NCI-H1048 (cell line): ENCODE measurements at places on chromosomes 2 and 18.

DNA sequence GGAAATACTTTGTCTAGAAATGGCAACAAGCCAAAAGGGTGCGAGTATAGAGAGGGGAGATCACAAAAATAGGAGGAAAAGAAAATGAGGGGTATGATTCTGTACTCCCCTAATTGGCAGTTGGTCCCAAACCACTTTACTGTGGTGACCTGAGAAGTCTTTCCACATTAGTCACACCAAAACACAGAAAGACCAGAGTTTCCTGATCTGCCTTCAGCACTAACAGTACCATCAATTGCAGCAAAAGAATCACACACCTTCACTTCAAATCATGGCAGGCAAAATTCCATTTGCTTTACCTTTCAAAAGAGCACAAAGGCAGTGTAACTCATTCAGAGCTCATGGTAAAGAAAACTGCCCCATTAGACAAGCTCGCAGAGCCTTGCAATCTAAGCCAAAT, 86.8 kb downstream of the ALK start:
- DNase-seq: no peak

GRCh38 chr2:15279201-15279876, 281.8 kb downstream of the NBAS start:
- no peak for DNase-seq

- no peak for DNase-seq
Measured at GRCh38 chr18:75809926-75810255, 382.4 kb upstream of the SMIM21 start.

- no peak for DNase-seq
Measured at GRCh38 chr2:10544252-10544651, 96.1 kb upstream of the ODC1 start.

DNA sequence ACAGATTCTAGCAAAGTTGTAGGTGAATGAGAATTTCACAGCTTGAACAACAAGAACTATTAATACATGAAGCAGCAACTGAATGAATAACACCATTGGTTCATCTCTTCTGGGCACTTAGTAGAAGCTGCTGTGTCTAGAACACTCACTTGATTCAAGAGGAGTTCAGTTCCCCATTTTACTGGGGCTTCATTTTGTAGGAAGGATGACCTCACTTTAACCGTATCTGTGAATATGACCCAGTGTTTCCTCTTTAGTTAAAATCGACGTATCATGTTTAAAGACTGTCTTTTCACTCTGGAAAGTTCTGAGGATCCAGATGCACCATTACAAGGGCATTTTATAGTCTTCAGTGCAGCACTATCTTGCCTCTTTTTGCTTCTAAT, 47.8 kb downstream of the LRRTM1 start:
- DNase-seq: no peak

- no peak for DNase-seq
Measured at GRCh38 chr2:60309336-60309735, 244.1 kb downstream of the BCL11A start.

DNA sequence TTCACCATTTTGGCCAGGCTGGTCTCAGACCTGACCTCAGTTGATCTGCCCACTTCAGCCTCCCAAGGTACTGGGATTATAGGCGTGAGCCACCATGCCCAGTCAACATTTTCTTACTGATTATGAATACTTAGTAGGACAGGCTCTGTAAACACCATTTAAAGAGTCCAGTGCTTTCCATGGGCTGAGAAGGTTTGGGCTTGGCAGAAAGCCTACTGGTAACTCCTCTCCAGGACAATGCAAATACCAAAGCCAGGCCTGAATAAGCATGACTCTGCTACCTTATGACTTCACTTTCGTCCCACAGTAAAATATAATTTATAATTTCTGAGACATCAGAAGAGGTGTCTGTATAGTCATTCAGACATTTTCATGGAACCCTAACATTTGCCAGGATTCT, 60.2 kb upstream of the FAM117B start:
- DNase-seq: no peak

DNA sequence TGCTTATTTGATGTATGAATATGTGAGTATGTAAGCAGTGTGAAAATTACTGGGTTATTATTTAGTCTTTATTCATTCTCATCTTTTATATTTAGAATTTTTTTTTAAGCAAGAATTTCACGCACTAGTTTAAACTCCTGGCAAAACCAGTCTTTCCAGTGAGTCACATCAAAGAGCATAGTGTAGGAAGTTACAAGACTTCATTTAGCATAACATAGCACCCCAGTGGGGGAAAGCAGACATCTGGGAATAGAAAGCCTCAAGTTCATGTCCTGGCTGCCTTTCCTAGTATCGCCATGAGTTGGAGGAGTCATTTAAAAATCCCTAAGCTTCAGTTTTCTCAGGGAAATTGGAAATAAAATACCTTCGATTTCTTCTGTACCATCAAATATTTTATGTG, 408.3 kb downstream of the NUP35 start:
- DNase-seq: no peak

DNA sequence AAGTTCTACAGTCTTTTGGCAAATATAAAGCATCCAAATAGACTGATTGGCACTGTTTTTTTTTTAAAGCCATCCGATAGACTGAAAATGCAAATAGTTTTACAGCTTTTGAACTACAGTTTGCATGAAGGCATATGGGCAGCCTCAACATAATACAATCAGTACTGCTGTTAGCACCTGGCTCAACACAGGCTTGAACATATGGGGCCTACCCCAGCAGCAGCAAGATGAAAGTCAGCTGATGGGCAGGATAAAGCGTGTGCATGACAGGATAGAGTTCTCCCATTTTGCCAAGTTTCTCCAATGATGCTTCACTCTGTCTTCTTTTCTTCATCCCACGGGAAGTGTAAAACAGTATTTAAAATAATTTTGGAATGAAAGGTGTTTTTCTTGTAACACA, 1.3 kb upstream of the AKAIN1 start:
- no peak for DNase-seq

DNA sequence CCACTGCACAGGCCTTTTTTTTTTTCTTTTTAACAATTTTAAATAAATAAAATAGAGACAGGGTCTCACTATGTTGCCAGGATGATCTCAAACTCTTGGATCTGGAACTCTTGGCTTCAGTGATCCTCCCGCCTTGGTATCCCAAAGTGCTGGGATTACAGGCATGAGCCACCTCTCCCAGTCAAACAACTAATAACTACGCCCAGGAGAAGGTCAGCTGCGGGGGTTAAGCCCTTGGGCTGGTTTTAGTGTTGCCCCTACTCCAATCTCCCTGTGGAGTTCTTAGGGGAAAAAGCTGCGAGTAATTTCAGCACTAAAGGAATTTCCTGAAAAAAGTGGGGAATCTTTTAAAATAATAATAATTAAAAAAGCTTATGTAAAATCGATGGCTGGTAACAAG, 96.4 kb upstream of the XPO1 start:
- no peak for DNase-seq

- no peak for DNase-seq
Measured at GRCh38 chr2:145423809-145424208, 903.9 kb upstream of the ZEB2 start.

DNA sequence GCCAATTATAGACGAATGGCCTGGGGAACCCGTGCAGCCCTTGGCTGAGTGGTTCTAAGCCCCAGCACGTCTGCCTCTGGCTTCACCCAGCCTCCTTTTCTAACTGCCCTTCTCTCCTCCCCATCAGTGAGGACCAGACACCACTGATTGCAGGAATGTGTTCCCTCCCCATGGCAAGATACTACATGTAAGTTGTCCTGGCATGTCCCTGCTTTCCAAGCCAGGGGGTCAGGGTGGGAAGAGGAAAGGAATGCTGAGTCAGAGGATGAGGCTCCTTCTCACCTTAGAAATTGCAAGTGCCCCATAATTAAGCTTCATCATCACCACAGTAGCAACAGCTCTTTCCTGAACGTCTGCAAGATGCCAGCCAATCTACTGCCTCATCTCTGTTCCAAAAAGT, 4.8 kb downstream of the IL1F10 start:
- DNase-seq: no peak

DNA sequence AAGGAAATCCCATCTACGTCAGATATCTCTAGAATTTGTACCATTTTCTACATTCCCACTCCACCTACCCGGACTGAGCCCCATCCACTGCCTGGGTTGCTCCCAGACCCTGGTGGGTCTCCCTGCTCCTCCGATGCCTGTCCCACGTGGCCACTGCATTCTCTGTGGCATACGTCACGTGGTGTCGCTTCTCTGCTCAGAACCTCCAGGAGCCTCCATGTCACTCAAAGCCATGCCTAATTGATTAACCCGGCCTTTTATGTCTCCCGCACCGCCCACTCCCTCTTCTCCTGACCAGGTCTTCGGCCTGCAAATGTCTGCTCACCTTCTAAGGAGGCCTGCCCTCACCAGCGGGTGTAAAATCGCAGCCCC, 176.6 kb downstream of the HDAC4 start:
- DNase-seq: no peak

- DNase-seq: no peak
Measured at GRCh38 chr2:237351796-237352195, 62.2 kb downstream of the COL6A3 start.

DNA sequence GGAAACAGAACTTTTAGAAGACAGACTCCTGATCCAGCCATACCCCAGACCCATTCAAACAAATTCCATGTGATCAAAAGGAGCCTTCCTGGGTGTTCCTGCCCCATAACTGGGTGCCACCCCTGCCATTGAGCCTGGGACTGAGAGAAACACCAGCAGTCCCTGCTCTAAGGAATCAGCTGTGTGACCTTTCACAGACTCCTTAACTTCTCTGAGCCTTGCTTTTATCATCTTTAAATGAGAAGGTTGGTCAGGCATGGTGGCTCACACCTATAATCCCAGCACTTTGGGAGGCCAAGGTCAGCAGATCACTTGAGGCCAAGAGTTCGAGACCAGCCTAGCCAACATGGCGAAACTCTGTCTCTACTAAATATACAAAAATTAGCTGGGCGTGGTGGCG, 20.6 kb downstream of the CIDEA start:
- DNase-seq: no peak

GRCh38 chr2:98445683-98446581, 1.3 kb downstream of the INPP4A start:
- DNase-seq: no peak

GRCh38 chr2:174586418-174587295, 10.9 kb downstream of the WIPF1 start:
- DNase-seq: no peak

DNA sequence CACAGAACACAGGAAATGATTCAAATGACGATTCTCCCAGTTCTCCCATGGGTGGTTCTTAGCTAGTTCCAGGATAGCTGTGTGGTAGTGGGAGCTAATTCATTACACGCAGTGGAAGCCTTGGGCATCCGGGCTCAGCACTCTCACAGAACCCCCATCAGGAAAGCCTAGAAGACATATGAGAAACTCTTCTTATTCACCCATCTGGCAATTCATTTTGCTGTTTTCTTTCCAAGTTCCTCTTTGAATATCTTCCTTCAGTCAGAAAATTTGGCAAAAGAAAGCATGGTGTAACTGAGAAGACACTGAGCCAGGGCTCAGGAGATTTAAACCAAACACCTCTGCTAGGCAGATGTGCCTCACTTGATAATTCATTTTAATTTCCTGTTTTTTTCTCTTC, 85.2 kb upstream of the FN1 start:
- DNase-seq: no peak

DNA sequence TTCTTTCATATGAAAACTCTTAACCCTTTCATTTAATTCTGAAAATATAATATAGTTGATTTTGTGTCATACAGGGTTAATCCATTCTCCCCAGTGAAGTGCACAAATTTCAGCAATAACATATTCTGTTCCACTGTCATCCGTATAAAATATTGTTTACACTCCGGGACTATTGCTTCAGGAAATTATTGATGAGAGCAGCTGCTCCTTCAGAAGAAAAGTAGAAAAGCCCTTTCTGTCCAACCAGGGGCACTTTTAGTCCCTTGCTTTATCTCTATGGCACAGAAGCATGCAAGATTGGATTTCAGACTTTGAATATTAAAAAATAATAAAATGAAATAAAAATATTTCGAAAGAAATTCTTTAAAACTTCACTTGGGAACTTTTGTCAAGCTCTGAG, 535.7 kb upstream of the SLC39A10 start:
- no peak for DNase-seq

- no peak for DNase-seq
Measured at GRCh38 chr2:232310121-232310520, 68.4 kb upstream of the ALPP start.

- no peak for DNase-seq
Measured at GRCh38 chr2:141475801-141476200, 655.0 kb downstream of the LRP1B start.

GRCh38 chr2:109065391-109065734, 63.6 kb upstream of the SH3RF3 start:
- DNase-seq: no peak

GRCh38 chr2:62587592-62587991, 81.6 kb upstream of the TMEM17 start:
- DNase-seq: no peak

- no peak for DNase-seq
Measured at GRCh38 chr2:237806334-237806733, 7.8 kb downstream of the RBM44 start.

DNA sequence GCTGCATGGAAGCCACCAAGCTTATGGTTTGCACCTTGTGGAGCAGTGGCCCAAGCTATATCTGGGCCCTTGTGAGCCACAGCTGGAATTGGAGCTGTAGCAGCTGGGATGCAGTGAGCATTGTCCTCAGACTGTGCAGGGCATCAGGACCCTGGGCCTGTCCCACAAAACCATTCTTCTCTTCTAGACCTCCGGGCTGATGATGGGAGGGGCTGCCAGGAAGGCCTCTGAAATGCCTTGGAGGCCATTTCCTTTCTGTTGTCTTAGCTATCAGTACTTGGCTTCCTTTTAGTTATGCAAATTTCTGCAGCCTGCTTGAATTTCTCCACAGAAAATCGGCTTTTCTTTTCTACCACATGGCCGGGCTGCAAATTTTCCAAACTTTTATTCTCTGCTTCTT, 46.4 kb upstream of the CSRNP3 start:
- DNase-seq: no peak

- DNase-seq: no peak
Measured at GRCh38 chr2:202196727-202197126, 41.7 kb downstream of the SUMO1 start.

DNA sequence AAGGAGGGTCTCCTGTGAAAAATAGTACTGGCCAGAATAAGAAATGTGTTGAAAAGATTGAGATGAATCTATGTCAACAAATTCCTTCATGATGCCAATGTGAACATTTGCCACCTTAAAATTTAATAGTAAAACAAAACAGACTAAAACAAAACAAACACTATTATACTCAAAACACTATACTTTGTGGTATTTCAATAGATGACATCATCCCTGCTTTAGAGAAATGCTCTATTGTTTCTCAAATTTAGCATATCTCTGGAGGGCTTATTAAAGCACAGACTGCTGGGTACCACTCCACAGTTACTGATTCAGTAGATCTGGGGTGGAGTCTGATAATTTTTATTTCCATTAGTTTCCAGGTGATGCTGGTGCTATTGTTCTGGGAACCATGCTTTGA, 579.4 kb upstream of the FAM98A start:
- DNase-seq: no peak
